ENCODE measurements at places on chromosomes 4 and X.

DNA sequence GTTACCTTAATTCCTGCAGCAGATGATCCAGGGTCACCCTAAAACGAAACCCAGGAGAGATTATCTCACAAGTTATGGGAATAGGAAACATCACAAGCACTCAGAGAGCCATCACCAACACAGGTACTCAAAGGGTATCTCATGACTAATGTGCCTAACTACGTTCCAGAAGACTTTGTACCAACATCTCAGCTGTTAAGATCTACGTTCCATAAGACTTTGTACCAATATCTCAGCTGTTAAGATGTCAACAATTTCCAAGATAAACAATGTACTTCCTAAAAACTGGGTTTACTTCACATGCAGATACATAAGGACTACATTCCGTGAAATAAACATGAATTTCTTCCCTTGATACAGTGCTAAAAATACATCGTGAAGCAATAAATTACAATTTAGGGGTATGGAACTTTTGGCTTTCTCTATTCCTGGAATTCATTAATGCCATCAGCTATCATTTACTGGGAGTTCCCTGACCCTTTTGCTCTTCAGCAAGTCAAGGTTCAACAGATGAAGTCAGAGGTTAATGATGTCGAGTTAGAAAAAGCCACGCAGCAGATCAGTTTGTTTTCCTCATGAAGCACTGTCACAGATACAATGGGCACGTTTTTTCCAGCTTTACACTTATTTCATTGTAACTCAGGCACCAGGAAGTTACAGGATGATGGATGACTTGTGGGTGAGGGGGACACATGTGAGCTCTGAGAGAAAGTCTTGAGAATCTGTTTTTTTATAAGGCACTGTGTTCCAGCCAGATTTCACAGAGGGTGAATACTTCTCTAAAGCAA is 127.0 kb upstream of the ETNPPL start:
- DNase-seq, result no peak

GRCh38 chr4:67332627-67333026 is 212.7 kb downstream of the CENPC start:
- DNase-seq, result no peak

GRCh38 chr4:186158021-186158813 is 33.1 kb upstream of the CYP4V2 start:
- DNase-seq, result no peak

GRCh38 chrX:15512401-15512965 is 11.9 kb downstream of the BMX start:
- no peak for DNase-seq

DNA sequence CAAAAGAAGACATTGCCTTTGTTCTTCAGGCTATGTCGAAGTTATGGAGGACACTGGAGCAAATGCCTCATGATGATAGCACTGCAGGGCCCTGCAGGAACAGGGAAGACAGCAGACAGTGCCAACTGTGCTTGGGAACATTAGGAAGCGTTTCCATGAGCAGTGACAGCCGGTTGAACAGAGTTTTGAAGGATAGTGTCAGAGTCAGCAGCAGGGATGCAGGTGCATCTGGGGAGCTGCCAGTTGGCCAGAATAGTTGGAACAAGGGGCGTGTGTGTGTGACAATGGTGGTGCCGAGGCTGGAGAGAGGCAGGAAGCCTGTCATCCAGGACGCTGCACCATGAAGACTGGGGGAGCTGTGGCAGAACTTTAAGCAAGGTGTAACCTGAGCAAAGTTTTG is 88.6 kb downstream of the SHROOM3 start:
- DNase-seq, result no peak

DNA sequence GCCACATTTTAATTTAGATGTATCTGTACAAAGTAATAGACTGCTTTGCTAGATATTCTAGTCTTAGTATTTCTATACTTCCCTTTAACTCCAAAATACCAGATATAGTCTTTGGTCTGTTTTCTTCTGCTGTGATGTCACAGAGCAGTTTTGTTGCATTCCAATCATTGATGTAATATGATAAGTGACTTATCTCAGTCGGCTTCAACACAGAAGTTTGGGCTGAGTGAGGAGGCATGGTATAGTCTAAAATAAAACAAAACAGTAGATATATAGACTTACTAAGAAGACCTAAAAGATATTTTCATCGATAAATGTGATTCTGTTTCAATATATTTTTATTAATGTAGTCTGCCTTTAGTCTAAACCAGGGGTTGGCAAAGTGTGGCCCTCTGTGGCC is 169.9 kb downstream of the DCK start:
- DNase-seq, result no peak

DNA sequence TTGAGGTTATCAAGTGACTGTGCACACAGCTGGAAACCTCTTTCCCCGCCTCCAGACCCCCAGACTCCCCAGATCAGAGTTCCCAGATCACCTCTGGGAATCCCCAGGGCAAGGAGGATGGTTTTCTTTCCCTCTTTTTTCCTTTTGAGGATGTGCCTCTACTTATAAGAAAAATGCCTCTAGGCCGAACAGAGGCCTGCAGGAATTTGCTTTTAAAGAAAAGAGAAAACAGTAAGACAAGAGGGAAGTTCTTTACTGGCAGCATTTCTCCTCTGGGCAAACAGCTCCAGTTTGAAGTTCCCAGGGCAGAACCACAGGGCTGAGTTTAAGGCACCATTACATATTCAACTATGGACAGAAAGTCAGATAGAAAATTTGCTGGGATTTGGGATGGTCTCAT is 837.9 kb upstream of the LCORL start:
- no peak for DNase-seq

- no peak for DNase-seq
These were observed 32.6 kb downstream of the DCK start for GRCh38 chr4:71026086-71026485.

- DNase-seq, result no peak
These were observed 886 bp upstream of the NDST3 start for GRCh38 chr4:118033148-118034052.

All from T-helper 22 cell (primary cell).